Lung (tissue), 17 donors: ENCODE measurements at places on chromosomes 7 and 10. TPM values are rescaled to one million over a fixed set of nuclear protein-coding genes. Genes with fewer than 3 reads are reported as not detected.
A peak's percentile ranks its signal among the peaks of the same experiment; 100 is the strongest.

- DNase-seq = peak; percentile 48
- H3K4me3 ChIP-seq = no peak overlapping the region
Measured at GRCh38 chr10:3881622-3882021, 96.6 kb upstream of the KLF6 start.

Gene H2BK1
- not detected for total RNA-seq

- no peak overlapping the region for H3K27ac ChIP-seq
- H3K4me3 ChIP-seq = no peak overlapping the region
- no peaks in the 10 kb centered on the region for H3K36me3 ChIP-seq
- no peaks in the 10 kb centered on the region for H3K27me3 ChIP-seq
- H3K4me1 ChIP-seq = no peaks in the 10 kb centered on the region
- no peak for DNase-seq
Measured at GRCh38 chr10:38146579-38147333, 52.6 kb downstream of the ZNF37A start.

Gene LIPF
- not detected for total RNA-seq

Gene UCN3
- total RNA-seq = 0.77 TPM

Gene ASB10
- total RNA-seq = not detected

DNA sequence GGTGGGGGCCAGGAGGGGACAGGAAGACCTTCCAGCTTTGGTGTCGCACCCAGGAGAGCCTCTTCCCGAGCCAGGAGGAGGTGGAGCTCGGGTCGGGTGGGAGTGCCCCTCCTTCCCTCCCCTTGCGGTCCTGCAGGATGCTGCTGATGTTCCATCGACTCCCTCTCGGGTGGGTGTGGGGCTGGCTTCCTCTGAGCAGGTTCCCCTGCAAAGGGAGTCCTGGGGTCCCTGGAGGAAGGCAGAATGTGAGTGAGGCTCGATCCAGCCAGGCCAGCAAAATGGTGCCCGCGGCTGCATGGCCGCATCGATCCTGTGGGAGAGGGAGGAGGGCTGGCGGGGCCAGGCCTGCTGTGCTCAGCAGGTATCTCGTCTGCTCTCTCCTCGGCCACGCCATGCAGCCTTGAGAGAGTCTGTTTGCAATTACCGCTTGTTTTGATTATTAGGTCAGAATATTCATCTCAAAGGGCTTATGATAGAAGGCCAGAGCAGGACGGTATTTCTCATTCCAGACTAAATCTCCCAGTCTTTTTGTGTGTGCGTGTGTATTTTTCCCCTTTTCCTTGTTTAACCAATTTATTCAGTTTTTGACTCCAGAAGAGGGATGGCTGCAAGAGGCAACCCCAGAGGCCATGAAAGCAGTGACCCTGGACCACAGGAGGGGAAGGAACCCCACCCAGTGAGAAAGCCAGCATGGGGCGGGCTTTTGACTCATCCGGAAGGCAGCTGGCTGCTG, 137.3 kb upstream of the ZMIZ1 start:
- no peaks in the 10 kb centered on the region for H3K27me3 ChIP-seq
- peaks cover 6% of the 10 kb centered on the region for H3K4me1 ChIP-seq
- H3K4me3 ChIP-seq = no peak overlapping the region
- H3K36me3 ChIP-seq = no peaks in the 10 kb centered on the region
- DNase-seq = no peak
